ENCODE measurements at places on chromosomes 12 and 14.
A peak's percentile ranks its signal among the peaks of the same experiment; 100 is the strongest.

DNA sequence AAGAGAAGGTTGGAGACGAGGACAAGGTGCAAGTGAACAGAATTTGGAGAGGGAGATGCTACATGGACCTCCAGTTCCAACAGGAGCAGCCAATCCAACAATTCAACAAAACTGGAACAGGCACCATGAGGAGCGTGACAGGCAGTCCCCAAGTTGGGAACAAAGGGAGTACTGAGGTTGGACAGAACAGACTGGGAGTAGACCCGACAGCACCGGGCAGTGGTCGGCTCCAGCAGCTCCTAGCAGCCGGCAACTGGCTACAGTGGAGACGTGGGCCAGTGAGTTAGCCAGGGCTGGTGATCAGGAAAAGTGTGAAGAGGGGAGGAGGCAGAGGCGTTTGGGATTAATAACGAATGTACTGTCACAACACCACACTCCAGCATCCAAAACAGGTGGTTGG, 16.4 kb downstream of the MAP3K9 start:
- no peak for DNase-seq

- no peak for DNase-seq
Observed at GRCh38 chr14:35879654-35880249, 53.6 kb downstream of the BRMS1L start.

DNA sequence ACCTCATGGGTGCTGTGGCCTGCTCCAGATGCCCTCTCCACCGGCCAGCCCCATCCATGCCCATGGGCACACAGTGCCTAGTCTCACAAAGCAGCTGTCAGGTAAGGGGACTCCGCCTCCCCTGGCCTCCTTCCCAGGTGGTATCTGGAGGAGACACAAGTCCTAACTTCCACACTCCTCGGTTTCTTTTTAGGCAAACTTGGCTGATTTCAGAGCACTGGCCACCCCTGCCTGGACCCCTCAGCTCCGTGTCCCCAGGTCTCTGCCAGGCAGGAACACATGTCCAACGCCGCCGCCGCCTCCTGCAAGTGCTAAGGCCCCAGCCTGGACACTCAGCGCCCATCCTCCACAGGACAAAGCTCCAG, 324.1 kb upstream of the DIO3 start:
- DNase-seq, result no peak

GRCh38 chr12:65205886-65206285, 36.5 kb downstream of the LEMD3 start:
- DNase-seq, result no peak

DNA sequence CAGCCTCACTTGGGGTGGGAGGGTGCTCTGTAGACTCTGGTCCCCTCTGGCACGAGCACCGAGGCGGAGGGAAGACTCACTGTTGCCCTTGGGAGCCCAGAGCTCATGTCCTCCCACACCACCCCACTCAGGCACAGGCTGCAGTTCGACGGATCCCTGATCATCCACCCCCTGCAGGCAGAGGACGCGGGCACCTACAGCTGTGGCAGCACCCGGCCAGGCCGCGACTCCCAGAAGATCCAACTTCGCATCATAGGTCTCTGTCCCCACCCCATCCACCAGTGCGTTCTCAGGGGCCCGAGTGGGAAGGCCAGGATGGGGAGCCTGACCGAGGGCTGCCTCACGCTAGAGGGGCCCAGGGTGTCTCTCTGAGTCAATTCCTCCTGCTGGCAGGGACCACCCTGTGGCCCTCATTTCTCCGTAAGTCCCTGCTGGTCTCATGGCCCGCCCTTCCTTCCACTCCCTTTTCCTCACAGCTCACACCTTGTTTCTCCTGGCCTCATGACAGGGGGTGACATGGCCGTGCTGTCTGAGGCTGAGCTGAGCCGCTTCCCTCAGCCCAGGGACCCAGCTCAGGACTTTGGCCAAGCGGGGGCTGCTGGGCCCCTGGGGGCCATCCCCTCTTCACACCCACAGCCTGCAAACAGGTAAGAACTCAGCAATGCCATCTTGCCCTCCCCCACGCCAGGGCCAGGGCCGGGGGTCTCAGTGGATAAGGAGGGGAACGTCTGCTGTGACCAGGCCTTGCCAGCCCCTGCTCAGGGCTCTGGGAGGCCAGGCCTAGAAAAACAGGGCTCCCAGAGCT, 27.0 kb downstream of the PAPLN start:
- no peak for DNase-seq

DNA sequence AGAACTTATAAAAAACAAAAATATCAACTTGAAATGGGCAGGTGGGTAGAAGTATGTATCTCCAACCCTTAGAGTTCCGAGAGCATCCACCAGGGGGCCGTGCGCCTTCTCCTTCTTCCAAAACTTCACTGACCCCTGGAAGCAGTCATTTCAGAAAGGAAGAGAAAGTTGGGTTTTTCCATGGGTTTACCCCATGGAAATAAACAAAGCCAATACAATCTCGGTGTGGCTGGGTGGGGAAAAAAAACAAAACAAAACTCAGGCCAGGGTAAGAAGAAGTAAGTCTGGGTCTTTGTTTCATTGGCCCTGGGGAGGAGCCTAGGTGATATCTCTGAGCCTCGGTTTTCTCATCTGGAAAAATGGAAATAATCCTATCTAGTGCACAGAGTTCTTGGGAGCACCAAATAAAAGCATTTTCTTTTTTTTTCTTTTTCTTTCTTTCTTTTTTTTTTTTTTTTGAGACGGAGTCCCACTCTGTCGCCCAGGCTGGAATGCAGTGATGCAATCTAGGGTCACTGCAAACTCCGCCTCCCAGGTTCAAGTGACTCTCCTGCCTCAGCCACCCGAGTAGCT, 33.6 kb upstream of the HNF1A start:
- peak; percentile 44 for DNase-seq

DNA sequence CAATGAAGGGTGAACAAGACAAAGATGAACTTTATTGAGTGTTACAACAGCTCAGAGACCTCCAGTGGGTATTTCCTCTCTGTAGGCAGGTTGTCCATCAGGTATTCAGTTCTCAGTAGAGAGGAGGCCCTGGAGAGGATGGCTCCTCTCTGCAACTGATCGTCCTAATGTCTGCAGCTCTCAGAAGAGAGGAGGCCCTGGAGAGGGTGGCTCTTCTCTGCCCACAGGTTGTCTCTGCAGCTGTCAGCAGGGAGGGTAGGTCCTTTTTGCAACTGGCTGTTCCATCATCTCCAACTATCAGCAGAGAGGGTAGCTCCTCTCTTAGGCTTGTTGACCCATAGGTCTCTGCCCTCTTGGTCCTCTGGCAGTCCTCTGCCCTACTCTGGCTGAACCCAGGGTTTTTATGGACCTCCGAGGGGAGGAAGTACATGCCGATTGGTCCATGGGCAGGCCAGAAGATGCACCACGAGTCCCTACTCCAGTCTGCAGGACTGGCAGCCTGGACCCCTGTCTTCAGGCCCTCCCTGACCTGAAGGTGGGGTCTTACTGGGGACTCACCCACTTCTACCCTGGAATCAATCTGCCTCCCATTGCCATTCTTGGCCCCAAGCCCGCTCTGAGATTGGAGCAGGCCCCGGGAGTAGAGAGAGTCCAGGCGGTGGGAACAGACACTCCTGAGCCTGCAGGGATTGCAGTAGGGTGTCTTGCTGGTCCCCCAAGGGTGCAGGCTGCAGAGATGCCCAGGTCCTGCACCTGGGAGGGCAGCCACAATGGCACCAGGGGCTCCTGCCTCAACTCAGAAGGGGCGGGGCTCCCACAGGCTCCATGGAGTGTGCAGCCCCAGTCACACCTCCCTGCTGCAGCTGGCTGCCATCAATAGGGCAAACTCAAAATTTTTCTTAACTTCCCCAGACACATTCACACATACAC, 2.3 kb downstream of the TMEM116 start:
- no peak for DNase-seq

- peak; percentile 27 for DNase-seq
Observed at GRCh38 chr14:103067231-103067954, 10.0 kb upstream of the CDC42BPB start.

DNA sequence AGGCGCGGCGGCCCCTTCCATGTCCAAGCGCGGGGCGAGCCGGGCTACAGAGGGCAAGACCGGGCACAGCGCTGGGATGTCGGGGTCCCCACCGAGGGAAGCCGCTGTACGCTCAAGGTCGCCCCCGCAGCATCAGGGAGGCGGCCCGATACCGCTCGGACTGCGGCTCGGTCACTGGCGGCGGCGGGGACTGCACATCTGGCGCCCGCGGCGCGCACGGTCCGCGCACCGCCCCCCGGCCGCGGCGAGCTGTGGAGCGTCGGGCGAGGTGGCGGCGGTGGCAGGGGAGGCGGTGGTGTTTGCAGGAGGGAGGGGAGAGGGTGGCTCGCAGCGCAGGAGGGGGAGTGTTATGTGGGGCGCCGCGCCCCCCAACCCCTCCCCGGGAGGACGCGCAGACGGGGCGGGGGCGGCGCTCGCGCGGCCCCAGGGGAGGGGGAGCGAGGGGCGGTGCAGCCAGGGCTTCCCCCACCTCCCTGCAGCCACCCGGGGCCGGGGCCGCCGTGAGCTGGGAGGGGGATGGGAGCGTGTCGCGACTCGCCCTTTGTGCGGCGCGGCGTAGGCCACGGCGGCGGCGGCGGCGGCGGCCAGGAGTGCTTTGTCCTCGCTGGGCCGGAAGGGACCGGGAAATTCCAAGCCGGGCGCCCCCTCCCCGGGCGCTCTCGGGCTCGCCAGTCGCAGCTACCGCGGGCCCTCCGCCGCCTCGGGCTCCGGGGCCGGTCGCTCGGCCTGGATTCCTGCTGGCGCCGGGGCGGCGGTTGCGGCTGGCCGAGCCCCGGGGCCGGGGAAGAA, at the start of gene NUAK1:
NUAK1 (minus strand) TSS at position 322 of the 789 bp plus-strand sequence; CDS start at position 21, 301 bp downstream.
- DNase-seq, result no peak

- DNase-seq, result no peak
Observed at GRCh38 chr12:41190338-41190737, 2.2 kb downstream of the PDZRN4 start.

- DNase-seq, result no peak
Observed at GRCh38 chr12:96146747-96147146, 47.4 kb upstream of the ELK3 start.

GRCh38 chr12:98253207-98254037, 262.0 kb upstream of the TMPO start:
- no peak for DNase-seq

DNA sequence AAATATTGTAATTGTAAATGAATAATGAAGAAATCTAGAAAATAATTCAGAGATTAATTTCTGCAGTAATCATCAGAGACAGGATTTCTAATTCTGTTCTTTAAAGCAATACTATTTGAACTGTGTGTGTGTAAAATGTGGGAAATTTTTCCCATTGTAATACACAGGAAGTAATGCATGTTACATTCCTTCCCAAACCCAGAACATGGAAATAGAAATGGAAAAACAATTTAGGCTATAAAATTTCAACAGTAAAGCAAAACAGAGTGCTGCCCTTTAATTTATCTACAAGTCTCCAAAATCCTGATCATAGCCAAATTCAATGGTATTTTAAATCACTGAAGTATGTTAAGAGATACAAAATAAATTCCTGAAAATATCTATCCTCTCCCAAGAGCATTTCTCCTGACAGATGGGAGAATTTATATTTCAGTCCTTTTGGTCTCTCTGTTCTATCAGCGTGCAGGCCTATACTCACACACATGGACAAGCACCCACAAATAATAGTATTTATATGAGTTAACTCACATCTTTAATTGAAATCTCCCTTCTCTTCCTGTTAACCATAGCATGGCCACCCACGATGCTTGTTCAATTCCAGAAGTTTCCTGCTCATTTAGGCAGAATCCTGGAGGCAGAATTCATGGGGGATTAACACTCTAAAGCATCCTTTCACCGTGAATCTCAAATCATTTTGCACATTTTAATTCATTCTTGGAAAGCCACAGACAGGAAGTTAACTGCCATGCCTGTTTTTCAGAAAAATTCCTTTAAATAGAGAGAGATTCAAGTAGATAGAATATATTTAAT, 1465.4 kb upstream of the FLRT2 start:
- no peak for DNase-seq

DNA sequence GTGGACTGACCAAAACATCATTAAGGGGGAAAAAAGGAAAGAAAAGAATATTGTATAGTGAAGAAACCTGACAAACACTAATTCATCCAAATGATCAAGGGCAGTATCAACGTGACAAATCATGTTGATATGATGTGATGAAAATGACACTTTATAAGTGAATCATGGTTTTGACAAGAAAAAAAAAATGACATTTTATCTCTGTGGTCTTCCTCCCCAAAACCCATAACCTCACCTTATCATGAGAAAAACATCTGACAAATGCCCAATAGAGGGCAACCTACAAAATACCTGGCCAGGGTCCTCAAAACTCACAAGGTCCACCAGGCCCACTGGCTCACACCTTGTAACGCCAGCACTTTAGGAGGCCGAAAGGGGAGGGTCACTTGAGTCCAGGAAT, 13.8 kb downstream of the TMED10 start:
- no peak for DNase-seq

- peak; percentile 64 for DNase-seq
Observed at GRCh38 chr14:74848768-74849167, 27.2 kb downstream of the PROX2 start.
